ENCODE measurements at places on chromosomes 5 and 9.

GRCh38 chr9:119078015-119078414 lies 291.2 kb downstream of the BRINP1 start:
- no peak for DNase-seq

- DNase-seq: peak; percentile 52
Observed at GRCh38 chr5:158958021-158958994, 141.4 kb downstream of the EBF1 start.

DNA sequence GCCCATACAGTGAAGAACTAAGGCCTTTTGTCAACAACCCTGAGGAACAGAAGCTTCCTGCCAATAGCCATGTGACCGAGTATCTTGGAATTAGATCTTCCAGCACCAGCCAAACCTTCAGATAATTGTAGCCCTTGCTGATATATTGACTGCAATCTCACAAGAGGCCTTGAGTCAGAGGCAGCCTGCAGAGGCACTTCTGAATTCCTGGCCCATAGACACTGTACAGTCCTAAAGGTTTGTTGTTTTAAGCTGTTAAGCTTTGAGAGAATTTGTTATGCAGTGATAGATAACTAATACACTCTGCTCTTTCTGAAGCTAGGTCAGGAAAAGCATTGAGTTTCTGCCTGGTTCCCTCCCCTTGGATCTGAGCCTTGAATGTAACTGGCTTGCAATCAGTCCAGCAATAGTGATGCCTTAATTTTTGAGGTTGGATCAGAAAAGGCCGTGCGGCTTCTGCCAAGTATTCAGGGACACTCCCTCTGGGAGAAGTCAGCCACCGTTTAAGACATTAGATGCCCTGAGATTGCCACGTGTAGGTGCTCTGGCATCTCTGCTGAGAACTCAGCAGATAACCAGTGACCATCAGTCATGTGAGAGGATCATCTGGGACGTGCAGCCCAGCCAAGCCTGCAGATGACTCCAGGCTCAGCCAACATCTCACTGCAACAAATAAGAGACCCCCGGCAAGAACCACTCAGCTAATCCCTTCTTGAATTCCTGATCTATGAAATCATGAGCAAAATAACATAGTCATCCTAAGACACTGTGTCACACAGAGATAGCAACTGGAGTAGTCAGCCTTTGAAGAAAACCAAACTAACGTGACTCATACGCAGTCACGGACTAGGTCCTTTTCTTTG lies 126.8 kb upstream of the STC2 start:
- no peak for DNase-seq

- no peak for DNase-seq
Observed at GRCh38 chr9:129467739-129468666, 152.9 kb downstream of the C9orf50 start.

GRCh38 chr5:124685404-124685930 lies 61.0 kb downstream of the ZNF608 start:
- no peak for DNase-seq

- no peak for DNase-seq
Observed at GRCh38 chr9:25542319-25542718, 135.9 kb downstream of the TUSC1 start.

DNA sequence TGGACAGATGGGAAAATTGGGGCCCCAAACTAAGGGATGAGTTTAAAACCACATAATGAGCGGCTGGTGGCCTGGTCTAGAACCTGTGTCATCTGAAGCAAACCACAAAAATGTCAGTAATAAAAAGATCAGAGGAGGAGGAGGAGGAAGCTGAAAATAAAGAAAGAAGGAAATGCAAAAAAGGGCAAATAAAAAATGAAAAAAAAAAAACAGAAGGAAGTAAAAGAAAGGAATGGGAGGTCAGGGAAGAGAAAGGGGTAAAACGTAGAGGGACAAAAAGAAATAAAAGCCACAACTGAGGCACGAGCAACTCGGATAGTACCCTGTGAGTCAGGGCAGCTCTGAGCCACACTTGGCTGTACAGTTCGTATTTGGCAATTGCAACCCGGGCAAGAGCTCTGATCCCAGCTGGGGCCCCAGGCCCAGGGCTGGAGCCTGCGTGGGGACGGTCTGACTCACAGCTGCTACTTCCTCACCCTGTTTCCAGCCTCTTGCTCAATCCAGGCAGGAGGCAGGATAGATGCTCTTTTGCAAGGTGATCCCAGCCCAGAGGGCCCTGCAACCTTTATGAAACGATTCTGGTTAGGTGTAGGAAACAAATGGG lies 137.9 kb upstream of the TRIM32 start:
- DNase-seq: no peak

- no peak for DNase-seq
Observed at GRCh38 chr5:58294598-58295305, 165.1 kb downstream of the PLK2 start.

GRCh38 chr5:143316844-143317631 lies 86.4 kb downstream of the NR3C1 start:
- no peak for DNase-seq

DNA sequence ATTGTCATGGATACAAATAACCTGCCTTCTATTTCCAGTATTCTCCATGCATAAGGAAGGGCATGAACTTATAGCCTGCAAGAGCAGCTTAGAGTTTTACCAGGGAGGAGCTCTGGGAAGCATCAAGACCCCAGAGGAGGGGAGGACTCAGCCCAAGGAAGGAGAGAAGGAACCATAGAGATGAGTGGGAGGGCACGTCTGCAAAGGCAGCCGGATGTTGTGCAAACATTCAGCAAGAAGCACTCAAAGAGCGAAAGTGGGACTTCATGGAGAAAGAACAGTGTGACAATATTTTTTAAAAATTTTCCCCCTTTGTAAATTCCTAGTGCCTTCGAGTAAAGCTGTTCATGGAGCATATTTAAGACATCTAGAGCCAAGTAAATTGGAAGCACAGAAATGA lies 270.1 kb upstream of the PTGER4 start:
- DNase-seq: no peak

GRCh38 chr9:130445268-130445983 lies 665 bp downstream of the ASS1 start:
- DNase-seq: no peak

- no peak for DNase-seq
Observed at GRCh38 chr5:42668254-42668653, 88.4 kb upstream of the CCDC152 start.

GRCh38 chr5:94326586-94326985 lies 291.8 kb downstream of the KIAA0825 start:
- no peak for DNase-seq
